ENCODE measurements at places on chromosomes 16 and 17.

DNA sequence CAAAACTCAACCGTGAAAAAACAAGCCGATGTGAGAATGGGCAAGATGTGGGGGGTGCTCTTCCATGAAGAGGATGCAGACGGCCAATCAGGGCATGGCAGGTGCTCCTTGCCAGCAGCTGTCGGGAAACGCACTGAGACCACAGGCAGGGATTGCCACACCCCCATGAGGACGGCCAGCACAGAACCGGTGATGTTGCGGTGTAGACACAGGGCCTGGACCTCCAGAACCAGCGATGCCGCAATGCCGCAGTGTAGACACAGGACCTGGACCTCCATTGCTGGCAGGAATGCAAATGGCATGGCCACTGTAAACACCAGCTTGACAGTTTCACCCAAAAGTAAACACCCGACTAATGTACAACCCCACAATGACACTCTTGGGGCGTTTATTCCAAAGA, 164.9 kb downstream of the BANP start:
- no peak for DNase-seq

GRCh38 chr17:29133121-29133713, 47.0 kb downstream of the MYO18A start:
- peak; percentile 96 for DNase-seq

DNA sequence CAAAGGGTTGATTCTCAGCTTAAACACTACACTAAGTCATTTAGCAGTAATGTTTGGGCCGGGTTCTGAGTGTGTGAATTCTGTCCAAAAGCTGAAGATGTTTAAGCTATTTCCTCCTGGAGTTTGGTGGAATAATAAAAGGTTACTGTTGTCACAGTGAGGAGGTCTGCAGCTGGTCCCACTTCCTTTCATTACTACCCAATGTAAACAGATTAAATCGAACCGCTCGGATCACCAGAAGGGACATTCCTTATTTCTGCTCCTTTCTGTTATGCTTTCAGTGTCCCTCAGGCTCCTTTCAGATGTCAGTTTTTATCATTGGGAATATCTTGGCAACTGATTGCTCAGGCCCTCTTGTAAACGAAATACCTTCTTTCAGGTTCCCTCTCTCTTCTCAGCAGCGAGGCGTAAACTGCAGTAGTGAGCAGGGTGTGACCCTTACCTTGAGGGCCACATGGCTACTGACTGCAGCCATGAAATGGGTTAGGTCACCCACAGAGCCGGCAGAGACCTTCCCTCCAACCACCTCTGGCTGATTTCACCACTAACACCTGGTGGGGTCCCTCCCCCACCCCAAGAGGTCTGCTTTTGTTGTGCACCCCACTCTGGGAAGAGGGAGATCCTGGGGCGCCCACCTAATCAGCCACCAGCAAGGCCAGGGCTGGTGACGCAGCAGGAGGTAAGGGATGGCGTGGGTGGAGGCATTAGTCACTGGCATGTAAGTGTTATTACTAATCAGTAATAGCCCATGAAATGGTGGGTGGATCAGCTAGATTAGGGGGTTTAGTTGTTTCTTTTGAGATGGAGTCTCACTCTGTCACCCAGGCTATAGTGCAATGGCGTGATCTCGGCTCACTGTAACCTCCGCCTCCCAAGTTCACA, 117.6 kb downstream of the VPS53 start:
- peak; percentile 96 for DNase-seq

DNA sequence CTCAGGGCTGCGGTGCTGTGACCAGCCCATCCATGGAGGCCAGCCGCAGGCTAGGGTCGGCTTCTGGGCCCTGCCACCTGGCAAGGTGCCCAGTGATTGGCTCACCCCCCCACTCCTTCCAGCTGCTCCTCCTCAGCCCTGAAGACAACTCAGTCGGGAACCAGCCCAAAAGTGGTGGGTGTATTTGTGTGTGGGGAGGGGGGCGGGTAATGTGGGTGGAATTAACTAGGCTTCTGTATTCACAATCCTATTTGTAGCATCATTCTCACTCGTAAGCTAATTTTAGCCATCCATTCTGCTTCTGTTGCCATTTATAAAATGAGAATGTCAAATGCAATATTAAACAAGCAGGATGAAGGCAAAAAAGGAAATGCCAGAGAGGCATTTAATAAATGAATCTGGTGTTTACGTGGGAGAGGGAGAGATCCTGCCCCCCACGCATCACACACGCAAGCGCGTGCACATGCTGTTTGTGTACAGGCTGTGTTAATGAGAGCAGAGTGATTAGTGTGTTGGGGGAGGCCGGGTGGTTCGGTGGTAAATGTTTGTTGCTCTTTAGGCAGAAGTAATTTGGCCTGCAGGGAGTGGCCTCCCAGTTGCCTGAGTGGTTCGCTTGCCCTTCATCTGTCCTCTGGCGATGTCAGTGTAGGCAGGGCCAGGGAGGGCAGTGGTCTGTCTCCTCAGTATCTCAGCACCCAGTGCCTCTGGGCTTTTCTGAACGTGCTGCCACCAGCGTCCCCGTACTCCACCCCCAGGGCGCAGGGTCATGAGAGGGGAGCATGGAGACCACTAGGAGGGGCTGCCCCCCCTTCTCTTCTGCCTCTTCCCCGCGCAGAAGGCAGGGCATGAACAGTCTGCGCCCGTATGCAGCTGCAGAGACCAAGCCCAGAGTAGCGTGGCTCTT, 140.1 kb downstream of the CCDC182 start:
- no peak for DNase-seq

DNA sequence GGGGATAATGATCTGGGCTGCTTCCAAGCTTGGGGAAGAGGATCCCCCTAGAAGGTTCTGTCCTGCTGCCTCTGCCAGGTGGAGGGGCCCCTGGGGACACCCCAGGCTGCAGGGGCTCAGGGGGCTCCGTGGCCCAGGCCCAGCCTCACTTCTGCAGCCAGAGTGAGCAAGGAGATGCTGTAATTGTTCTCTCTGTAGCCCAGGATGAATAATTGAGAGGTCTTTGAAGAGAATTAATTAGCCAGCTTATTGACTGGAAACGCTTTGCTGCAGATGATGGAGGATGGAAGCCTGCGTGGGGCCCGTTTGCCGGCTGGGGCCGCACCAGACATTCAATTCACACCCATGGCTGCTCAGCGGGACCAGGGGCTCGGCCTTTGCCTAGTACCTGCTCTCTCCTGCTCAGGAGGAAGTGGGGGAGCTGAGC, 38.5 kb downstream of the TMEM235 start:
- peak; percentile 25 for DNase-seq

- no peak for DNase-seq
These were observed 73.2 kb upstream of the EFCAB3 start for GRCh38 chr17:62307196-62307595.

GRCh38 chr16:23899869-23900268, 64.1 kb downstream of the PRKCB start:
- no peak for DNase-seq

DNA sequence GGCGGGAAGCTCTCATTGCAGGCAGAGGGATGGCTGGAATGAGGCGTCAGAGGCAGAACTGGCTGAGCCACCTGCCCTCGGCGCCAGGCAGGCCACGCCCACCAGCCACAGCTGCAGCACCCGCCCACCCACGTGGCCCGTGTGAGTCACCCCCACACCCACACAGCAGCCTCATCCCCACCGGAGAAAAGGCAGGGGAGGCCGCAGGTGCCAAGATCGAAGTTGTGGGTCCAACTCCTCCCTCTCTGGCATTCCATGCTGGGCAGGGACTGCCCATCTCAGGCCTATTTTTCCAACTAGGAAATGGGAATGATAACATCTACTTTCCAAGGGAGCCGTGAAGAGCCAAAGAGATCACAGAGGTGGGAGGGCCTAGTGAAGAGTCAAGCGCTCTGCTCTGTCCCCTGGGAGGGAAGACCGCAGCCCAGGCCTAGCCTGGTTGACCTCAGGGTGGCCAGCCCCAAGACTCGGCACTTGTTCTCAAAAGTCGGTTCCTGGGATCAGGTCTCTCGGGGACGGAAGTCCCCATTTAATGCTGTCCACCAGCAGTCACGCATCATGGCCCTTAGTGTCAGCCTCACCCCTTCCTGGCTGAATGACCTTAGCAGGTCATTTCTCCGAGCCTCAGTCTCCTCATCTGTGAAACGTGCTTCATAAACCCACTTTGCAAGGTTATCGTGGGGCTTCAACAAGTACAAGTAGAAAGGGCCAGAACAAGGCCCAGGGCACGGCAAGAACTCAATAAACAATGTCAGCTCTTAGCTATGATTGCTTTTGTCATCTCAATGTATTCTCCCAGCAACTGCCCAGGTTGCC, at the start of gene TRPV3:
Gene TRPV3 (minus strand): TSS at position 45 of the 816 bp plus-strand sequence. CDS start 2,962 bp downstream, outside the sequence.
- peak; percentile 83 for DNase-seq

DNA sequence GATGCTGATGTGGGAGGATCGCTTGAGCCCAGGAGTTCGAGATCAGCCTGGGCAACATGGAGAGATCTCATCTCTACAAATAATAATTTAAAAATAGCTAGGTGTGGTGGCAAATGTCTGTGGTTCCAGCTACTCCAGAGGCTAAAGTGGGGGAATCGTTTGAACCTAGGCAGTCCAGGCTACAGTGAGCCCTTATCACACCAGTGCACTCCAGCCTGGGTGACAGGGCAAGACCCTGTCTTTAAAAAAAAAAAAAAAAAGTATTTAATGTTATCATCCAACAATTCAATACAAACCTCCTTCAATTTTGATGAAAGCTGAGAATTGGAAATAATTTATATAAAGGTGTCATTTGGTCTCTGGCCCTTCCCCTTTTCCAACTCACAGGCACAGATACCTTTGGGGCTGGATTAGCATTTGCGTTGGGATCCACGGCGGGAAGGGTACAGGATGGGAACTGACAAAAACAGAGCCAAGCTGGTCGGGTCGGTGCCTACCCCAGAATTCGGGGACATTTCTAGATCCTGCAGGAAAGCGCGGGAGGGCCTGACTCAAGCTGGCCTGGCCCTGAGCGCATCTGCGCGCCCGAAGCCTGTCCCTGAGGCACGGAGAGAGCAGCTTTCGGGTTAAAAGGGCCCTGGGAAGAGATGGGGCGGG, 860 bp upstream of the DCAF7 start:
- DNase-seq: no peak

DNA sequence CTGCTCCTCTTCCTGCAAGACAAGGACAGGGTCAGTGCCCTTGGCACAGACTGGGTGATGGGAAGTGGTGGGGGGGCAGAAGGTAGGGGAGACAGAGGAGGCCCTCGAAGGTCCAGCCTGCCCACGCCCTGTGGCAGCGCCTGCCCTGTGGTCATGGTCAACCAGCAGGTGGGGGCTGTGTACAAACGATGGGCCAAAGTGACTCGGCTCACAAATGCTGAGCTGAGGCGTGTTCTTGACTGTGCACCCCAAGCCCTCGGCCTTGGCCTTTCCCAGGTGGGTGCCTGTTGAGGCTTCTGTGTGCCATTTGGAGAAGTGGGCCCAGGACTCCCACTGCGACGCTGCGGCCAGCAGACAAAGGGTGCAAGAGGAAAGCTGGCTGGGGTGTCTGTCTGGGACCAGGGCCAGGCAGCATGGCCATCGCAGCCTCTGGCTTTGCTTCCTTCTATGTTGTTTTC, 22.6 kb downstream of the MXRA7 start:
- peak; percentile 89 for DNase-seq

- DNase-seq: no peak
These were observed 218.6 kb upstream of the ASIC2 start for GRCh38 chr17:33511670-33512069.

GRCh38 chr17:4474093-4474492, 24.6 kb upstream of the SPNS2 start:
- DNase-seq: peak; percentile 22

DNA sequence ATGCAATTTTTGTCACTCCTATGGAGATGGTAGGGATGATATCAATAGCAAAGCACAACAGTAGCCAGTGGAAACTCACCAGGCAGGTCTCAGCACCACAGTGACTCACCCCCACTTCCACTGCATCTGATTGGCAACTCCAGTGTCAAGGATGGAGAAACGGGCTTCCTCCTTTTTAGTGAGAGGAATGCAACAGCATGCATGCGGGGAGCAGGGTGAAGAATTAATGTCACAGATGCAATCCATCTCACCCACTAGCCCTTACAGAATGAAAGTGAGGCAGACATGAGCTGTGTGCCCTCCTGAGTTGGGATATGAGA, 467.0 kb upstream of the C16orf82 start:
- DNase-seq: no peak

GRCh38 chr17:47352848-47353247, 29.1 kb downstream of the EFCAB13 start:
- DNase-seq: no peak

DNA sequence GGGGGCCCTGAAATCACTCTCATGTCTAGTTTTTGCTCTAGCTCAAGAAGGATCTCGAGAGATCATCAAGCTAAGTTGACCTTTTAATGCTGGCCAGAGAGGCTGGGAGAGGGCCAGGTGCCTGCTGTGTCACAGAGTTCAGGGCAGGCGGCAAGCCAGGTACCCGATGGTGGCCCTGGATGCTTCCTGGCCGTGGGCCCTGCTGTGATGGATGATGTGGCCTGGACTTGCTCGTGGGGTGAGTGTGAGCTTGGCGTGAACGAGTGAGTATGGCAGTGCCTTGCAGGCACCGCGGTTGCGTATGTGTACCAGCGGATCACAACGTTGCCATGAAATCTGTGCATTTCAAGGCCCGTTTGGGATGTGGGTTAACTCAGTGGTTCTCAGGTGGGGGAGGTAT, 7.4 kb downstream of the IRF8 start:
- no peak for DNase-seq

GRCh38 chr16:629185-629832, 1.5 kb upstream of the WFIKKN1 start:
- DNase-seq: no peak

GRCh38 chr17:67489273-67489672, 112.2 kb downstream of the PITPNC1 start:
- DNase-seq: no peak

DNA sequence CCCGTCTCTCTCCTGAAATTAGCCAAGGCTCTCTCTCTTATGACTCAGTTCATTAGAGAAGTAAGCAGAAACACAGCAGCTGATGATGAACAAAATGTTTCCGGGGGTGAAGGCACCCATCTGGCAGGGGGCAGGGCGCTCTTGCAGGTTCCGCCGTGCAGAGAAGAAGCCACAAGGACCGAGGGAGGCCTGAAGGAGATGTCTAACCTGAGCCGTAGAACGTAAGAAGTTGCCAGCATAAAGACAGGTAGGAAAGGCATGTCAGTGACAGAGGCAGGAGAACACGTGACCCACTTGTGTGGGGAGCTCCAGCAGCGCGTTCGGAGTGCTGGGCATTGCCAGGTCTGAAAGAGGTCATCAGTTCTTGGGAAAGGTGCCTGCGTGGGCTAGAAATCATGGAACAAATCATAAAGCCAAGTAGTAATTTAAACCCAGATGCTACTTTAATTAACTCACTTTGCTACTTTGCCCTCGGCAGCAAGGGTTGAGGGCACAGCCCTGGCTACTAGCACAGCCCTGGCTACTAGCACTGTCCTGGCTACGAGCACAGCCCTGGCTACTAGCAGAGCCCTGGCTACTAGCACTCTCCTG, 198.6 kb downstream of the RPTOR start:
- DNase-seq: no peak

- DNase-seq: no peak
These were observed 138.9 kb upstream of the CA10 start for GRCh38 chr17:52297230-52298010.

DNA sequence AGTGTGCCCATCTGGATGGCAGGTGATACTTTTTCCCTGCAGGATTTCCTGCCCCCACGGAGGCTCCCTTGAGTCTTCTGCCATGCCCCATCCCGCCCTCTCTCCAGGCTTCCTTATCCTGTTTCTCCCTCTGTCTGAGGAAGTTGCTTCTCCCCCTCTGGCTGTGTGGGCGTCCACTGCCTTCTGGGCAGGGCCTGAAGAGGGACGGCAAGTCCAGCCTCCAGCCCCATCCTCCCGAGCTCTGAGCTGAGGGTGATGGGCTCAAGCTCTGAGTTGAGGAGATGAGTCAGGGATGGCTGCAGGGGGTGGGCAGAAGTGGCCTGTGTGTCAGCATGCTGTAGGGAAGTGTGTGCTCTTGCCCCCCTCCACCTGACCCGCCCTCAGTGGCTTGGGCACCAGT, 14.2 kb upstream of the RAP1GAP2 start:
- peak; percentile 57 for DNase-seq
